ENCODE measurements at places on chromosomes 13 and 19. TPM values are rescaled to one million over a fixed set of nuclear protein-coding genes. Genes with fewer than 3 reads are reported as not detected.
A peak's percentile ranks its signal among the peaks of the same experiment; 100 is the strongest.

TNFSF9 gene
- 1.2 TPM for total RNA-seq

LIM2 gene
- total RNA-seq, result not detected

ZNF776 gene
- total RNA-seq, result 48.5 TPM

LGALS14 gene
- not detected for total RNA-seq

PPM1N gene
- not detected for total RNA-seq

ZNF69 gene
- total RNA-seq, result 31.5 TPM

SERPINE3 gene
- total RNA-seq, result 0.27 TPM

NOTCH3 gene
- total RNA-seq, result 28.7 TPM

FCER2 gene
- 0.18 TPM for total RNA-seq

ZNF836 gene
- 29.0 TPM for total RNA-seq

APOC4 gene
- not detected for total RNA-seq

NRTN gene
- not detected for total RNA-seq

DNA sequence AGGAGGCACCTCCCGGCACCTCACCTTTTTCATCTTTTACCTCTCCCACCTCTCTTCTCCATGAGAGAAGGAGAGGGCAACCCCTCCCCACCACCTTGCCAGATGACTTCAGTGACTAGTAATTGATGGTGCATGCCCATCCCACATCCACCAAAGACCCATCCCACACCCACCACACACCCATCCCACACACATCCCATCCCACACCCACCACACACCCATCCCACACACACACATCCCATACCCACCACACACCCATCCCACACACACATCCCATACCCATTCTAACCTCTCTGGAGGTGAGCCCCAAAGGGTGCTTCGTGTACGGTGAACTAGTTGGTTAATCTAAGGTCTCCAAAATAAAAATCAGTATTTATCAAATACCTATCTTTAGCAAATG lies 44.7 kb downstream of the STK24 start:
- DNase-seq, result no peak

DNA sequence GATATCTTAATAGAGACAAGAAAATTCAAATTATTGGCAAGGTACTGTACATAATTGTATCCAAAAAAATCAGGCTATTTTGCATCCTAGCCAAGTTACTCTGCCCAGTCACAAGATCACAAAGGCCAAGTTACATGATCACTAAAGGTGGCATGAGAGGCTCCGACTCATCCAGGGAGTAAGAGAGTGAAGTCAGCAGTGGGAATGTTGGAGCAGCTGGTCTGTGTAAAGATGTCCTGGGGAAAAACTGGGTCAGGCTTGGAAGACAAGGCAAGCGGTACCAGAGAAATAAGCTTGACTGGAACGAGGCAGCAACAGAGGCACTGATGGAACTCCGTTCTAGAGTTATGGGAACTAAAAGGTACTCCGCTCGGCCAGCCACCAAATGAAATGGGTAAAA lies 50.2 kb upstream of the PSG2 start:
- DNase-seq, result no peak

GRCh38 chr19:45882652-45883585 lies 3.0 kb downstream of the IRF2BP1 start:
- peak; percentile 67 for DNase-seq

DNA sequence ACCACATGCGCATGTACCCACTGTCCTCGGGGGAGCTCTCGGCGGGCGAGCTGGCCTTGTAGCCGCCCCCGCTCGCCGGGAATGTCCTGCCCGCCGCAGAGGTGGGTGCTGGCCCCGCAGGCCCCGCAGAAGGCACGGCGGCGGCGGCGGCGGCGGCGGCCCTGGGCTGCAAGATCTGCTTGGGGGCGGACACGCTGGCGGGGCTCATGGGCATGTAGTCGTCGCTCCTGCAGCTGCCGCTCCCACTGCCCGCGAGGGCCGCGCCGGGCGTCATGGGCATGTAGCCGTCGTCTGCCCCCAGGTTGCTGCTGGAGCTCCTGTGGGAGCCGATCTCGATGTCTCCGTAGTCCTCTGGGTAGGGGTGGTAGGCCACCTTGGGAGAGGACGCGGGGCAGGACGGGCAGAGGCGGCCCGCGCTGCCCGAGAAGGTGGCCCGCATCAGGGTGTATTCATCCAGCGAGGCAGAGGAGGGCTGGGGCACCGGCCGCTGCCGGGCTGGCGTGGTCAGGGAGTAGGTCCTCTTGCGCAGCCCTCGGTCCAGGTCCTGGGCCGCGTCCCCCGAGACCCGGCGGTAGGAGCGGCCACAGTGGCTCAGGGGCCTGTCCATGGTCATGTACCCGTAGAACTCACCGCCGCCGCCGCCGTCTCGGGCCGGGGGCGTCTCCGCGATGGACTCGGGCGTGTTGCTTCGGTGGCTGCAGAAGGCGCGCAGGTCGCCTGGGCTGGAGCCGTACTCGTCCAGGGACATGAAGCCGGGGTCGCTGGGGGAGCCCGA lies 2.4 kb downstream of the IRS2 start:
- no peak for DNase-seq

DNA sequence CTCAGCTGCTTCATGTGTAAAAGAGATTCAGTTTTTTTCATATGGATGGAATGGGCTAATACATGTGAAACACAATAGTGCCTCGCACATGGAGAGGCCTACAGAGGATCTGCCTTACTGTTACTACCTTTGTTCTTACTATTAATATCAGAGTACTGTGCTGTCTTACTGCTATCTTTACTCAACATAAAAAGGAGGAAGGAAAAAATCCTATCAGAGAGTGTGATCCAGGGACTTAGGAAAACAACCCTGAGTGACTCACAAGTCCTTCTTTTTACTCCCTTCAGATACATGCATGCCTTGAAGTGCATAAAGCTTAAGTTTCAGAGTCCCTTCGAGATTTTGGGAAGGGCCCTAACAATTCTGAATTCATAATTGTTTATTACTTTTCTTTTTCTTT lies 136.8 kb downstream of the TBC1D4 start:
- DNase-seq, result no peak

DNA sequence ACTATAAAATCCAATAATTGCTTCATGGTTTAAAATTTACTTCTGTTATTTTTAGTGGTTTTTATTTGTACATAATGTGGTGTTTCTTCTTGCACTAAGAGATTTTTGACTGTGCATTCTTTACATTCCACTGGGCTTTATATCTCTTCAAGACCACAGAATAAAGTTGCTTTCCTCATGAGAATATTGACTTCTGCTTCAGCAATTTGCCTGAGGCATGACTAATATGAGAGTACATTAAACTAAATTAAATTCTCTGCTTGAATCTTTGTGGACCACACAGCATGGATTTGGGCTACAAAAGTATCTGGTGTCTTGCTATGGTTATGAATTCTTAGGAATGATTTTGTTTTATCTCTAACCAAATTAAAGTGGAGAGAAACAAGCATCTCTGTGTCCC lies 1463.4 kb upstream of the PCDH20 start:
- DNase-seq, result no peak

DNA sequence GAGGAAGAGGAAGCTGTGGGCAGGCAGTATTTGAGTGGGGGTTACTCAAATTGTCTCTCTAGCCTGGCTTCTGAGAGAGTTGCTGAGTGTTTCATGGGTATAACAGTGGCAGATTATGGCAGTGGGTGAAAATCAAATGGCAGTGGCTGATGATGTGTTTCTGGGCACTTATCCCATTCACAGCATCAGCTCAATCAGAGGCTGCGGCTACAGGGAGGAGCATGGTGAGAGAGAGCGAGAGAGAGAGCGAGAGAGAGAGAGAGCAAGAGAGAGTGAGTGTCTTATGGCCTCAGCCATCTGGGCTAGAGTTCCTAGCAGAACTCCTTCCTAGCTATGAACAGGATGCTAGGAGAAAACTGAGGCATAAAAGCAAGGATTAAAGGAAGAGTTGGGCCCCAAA lies 178.9 kb downstream of the OLFM4 start:
- no peak for DNase-seq

DNA sequence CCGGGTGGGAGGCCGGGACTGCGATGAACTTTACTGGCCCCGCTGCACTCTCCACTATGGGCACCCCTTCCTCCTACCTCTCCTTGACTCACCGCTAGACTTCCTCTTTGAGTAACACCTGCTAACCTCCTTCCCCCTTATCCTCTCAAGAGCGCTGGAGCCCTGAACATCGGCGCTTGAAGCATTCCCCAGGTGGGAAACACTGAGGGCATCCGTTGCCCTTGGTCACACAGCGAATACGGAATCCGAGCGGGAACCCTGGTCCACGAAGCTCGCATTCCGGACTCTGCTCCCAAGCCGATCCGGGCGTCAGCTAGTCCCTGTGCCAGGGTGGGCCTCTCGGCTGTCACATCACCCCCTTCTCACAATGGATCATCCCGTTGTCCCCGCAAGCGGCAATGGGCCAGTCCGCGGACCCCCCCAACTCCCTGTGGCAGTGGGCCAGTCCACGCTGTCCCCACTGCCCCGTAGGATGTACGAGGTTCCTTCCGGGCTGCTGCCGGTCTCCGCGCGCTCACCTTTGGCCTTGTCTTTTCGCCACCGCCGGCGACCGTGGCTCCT lies 4.2 kb downstream of the LIPE start:
- DNase-seq, result peak; percentile 65

- DNase-seq, result no peak
Observed at GRCh38 chr19:58569943-58570670, 3.0 kb downstream of the MZF1 start.

GRCh38 chr13:42348576-42348975 lies 76.6 kb downstream of the AKAP11 start:
- DNase-seq, result no peak

DNA sequence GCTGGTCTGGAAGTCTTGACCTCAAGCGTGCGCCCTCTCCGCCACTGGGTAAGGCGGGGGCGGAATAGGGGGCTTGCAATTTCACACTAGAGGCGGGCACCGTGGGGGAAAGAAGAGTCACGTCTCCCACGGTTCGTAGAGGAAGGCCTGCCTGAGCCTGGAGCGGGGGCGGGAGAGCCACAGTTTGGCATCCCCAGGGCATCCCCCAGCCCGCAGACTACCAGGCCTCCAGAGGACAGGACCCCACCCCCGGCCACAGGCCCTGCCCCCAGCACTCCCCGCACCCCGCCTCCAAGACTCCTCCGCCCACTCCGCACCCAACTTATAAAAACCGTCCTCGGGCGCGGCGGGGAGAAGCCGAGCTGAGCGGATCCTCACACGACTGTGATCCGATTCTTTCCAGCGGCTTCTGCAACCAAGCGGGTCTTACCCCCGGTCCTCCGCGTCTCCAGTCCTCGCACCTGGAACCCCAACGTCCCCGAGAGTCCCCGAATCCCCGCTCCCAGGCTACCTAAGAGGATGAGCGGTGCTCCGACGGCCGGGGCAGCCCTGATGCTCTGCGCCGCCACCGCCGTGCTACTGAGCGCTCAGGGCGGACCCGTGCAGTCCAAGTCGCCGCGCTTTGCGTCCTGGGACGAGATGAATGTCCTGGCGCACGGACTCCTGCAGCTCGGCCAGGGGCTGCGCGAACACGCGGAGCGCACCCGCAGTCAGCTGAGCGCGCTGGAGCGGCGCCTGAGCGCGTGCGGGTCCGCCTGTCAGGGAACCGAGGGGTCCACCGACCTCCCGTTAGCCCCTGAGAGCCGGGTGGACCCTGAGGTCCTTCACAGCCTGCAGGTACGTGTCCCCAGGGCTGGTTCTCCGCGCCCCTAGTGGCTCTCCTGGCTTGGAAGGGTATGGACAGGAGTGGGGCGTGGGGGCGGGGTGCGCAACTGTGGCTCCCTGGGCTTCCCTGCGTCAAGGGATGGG lies at the start of gene ANGPTL4:
Gene ANGPTL4, plus strand, starts transcription at position 353 of the 969 bp plus-strand sequence. Its CDS starts 167 bp downstream, at position 520.
- DNase-seq, result no peak

DNA sequence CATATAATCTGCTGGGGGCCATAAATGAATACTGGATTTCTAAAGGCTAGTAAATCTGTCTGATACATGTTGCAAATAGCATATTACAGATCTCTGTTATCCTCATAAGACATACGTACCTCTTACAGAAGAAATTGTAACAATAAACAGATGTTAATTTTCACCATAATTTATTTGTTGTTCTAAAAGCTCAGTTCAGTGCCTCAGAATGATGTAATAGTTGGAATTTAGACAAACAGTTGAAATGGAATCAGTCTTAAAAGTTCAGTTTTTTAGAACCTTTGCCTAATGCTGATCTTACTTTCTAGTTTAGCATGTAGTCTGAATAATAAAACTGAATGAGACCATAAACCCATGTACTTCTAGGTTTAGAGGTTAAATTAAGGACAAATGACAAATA lies 43.1 kb downstream of the B3GLCT start:
- DNase-seq, result no peak

DNA sequence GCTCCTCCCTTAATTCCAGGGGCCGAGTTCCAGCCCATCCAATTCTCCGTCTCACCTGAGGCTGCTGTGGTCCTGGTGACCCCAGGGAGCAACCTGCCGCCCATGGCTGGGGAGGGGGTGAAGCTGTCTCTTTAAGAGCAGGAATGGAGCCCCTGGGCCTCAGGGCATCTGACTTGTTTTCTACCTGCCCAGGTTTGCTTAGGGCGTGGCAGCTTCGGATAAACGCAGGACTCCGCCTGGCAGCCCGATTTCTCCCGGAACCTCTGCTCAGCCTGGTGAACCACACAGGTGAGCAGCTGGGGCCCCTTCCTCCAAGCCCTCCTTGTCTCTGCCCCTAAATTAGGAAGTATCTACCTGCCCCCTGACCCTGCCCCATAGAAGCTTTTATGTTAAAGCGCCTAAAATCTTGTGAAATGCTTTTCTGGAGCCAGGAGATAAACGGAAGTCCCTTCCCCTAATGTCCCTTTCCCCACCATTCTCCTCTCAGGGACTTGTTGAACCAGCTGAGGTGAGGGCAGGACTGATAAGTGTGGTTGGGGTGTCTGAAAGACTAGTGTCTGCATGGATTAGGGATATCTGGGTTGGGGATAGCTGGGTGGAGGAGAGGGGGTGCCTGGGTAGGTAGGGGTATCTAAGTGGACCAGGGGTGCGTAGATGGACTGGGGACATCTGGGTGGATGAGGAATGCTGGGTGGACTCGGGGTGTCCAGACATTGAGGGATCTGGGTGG lies 614 bp downstream of the FXYD3 start:
- no peak for DNase-seq

DNA sequence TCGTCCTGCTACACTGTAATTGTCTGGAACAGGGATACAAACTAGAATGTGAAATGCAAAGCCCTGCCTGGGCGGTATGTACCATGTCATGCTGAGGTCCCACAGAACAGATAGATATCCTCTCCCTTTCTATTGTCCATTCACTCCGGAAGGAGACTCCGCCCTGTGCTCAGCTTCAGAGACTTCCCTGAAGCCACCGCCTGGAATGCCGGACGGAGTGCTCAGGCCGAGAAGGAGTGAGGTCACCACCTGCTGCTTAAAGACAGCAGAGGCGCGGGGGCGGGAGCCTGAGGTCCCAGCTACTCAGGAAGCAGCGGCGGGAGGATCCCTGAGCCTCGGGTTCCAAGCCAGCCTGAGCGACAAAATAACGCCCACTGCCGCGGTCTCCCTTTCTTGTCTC lies 890 bp upstream of the ZNF611 start:
- peak; percentile 28 for DNase-seq

- no peak for DNase-seq
Observed at GRCh38 chr19:51456541-51457290, 1.5 kb downstream of the SIGLEC8 start.

GRCh38 chr13:71771144-71771543 lies 95.9 kb downstream of the DACH1 start:
- no peak for DNase-seq

Measured in cerebellum (tissue), 4 donors.